ENCODE measurements at places on chromosomes 13 and 19.

DNA sequence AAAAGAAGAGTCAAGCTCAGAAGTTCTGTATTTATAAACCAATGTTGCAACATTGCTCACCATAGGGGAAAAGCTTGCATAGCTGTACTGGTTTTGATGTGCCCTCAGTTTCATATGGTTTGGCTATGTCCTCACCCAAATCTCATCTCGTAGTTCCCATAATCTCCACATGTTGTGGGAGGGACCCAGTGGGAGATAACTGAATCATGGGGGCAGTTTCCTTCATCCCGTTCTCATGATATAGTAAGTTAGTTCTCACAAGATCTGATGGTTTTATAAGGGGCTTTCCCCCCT, 73.9 kb downstream of the TNFRSF19 start:
- no peak for DNase-seq

- peak; percentile 89 for DNase-seq
Measured at GRCh38 chr19:1259206-1259875, 9.8 kb upstream of the CIRBP start.

DNA sequence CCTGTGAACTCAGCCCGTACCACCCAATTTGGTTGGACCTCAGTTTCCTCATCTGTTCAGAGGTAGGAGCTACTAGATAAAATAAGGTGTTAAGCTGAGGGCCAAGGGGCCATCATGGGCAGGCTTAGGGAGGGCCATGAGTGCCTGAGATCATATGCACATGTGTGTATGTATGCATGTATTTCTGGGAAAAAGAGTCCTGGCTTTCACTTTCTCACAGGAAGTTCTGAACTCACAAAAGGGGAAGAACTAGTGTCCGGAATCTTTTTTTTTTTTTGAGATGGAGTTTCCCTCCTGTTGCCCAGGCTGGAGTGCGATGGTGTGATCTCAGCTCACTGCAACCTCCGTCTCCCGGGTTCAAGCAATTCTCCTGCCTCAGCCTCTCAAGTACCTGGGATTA, 18.9 kb downstream of the TGFB1 start:
- DNase-seq = no peak

GRCh38 chr19:18364826-18365528, 21.0 kb upstream of the GDF15 start:
- no peak for DNase-seq

DNA sequence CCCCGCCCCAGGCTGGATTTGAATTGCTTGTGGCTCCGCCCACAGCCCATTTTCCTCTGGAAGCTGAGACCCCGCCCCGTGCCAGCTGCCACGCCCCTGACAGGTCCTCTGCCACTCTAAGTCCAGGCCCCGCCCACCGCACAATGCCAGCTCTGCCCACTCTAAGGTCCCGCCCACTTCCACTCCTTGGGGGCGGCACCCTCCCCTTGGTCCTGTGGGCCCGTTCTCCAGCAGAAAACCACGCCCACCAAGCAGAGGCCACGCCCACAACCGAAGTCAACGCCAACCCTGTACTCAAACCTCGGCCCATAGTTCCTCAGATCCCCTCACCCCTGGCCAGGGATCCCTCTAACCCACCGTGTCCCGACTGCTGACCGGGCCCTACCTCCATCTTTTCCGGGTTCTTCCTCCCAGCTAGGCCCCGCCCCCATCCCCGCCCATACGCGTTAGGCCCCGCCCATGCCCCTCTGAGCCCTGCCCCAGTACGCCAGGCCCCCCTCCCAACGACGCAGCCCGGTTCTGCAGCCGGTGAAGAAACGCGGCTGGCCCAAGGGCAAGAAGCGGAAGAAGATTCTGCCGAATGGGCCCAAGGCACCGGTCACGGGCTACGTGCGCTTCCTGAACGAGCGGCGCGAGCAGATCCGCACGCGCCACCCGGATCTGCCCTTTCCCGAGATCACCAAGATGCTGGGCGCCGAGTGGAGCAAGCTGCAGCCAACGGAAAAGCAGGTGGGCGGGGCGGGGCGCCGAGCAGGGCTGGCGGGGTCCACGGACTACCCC, 1.3 kb downstream of the HMG20B start:
- peak; percentile 89 for DNase-seq

- DNase-seq = no peak
Measured at GRCh38 chr19:33948651-33949335, 152.1 kb downstream of the KCTD15 start.

DNA sequence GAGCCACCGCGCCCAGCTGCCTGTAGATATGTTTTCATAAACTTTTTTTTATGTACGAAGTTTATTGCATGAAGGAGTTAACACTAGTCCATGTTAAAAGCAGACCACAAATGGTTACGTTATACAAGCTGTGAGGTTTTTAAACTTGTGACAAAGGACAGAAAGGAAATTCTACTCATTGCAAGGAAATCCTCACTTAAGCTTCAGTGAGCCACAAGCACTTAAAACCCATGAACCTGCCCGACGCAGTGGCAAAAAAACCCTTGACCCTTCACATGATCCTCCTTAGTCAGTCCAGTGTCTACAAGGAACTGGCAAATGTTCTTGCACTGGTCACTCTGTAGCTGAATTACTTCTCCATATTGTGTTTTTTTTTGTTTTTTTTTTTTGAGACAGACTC, 4.2 kb downstream of the MPND start:
- no peak for DNase-seq

GRCh38 chr13:103326326-103326725, 260.1 kb upstream of the SLC10A2 start:
- DNase-seq = no peak

DNA sequence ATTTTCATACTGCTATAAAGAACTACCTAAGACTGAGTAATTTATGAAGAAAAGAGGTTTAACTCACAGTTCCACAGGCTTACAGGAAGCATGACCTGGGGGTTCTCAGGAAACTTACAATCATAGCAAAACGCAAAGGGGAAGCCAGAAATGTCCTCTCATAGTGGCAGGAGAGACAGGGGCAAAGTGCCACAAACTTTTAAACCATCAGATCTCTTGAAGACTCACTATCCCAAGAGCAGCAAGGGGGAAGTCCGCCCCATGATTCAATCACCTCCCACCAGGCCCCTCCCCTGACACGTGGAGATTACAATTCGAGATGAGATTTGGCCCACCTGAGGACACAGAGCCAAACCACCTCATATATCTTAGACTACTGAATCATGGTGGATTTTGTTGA, 198.7 kb downstream of the KCTD12 start:
- no peak for DNase-seq

- no peak for DNase-seq
Measured at GRCh38 chr13:112792511-112792910, 102.7 kb downstream of the ATP11A start.

Measured in activated CD8-positive, alpha-beta memory T cell treated with anti-CD3 and anti-CD28 coated beads for 24 hours (primary cell).